ENCODE measurements at places on chromosomes 6 and 20. TPM values are rescaled to one million over a fixed set of nuclear protein-coding genes. Genes with fewer than 3 reads are reported as not detected.
A peak's percentile ranks its signal among the peaks of the same experiment; 100 is the strongest.

MYL9 gene
- not detected for polyA plus RNA-seq

PKHD1 gene
- under 0.01 TPM for polyA plus RNA-seq

CDH4 gene
- polyA plus RNA-seq, result not detected

LAMA2 gene
- polyA plus RNA-seq, result 0.92 TPM

GRCh38 chr20:3105256-3106137 is 21.0 kb upstream of the AVP start:
- no peak for DNase-seq

GRCh38 chr6:4426968-4427367 is 291.6 kb upstream of the ECI2 start:
- DNase-seq, result no peak

DNA sequence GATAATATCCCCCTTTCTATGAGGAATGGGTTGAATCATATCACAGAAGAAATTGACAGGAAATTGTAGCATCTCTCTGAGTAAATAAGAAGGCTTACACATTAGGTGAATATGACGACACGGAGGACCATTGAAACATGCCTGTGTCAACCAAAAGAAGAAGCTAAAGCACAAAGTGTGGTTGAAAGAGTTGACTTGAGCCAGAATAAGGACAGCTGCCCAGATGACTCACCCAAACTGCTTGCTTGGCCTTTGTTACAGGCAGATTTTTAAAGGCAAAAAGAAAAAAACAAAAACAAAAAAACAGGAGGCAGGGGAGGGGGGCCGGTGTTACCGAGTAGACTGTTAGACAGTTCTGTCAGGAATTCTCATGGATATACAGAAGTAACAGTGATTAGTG is 129.8 kb upstream of the EDN1 start:
- no peak for DNase-seq

- DNase-seq, result no peak
These were observed 747.6 kb downstream of the RFPL4B start for GRCh38 chr6:113094779-113095178.

DNA sequence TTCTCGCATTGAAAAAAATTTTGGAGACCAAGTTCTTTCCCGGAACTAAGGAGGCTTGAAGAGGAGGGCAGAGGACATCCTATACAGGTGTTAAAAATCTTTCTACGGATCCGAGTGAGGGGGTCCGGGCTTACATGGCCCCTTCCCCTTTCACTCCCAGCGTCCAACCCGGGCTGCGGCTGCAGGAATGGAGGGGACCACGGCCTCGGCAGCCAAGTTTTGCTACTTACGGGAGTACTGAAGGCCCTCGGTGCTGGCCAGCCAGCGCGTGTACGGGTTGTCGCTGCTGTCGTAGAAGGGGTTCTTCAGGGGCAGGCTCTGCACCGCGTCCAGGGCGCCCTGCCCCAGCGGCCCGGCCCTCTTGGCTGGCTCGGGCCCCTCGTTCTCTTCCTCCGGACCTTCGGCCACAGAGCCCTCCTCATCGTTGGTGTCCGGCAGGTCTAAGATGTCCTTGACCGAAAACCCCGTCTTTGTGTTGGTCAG is 642 bp downstream of the NKX2-2 start:
- DNase-seq, result peak; percentile 33

GRCh38 chr20:23887856-23888255 is 8.3 kb upstream of the CST5 start:
- DNase-seq, result no peak

DNA sequence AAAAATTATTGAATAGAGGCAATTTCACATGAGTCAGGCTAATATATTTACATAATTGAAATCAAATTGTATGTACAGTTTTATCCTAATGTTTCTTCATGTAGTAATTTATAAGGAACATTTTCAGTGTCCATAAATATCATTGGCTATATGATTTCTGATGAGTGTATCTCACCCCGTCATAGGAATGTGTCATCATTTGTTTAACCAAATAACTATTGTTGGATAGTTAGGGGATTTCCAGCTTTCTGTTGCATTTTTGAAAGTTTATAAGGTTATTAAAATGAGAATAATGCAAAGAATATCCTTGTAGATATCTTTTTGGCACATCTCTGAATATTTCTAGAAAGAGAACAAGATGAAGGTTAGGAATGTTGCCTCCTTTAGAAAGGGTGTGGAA is 39.0 kb downstream of the SYTL3 start:
- DNase-seq, result no peak

DNA sequence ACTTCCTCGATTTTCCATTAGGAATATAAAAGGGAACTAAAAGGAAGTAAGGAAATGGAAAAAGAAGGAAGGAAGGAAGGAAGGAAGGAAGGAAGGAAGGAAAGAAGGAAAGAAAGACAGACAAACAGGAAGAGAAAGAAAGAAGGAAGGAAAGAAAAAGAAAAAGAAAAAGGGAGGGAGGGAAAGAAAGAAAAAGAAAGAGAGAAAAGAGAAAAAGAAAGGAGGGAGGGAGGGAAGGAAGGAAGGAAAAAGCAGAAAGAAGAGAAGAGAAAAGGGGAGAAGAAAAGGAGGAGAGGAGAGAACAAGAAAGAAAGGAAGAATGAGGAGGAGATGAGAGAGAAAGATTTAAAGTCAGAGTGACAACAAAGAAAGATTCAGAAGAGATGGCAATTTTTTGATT is 724.5 kb downstream of the GRIK2 start:
- no peak for DNase-seq

- no peak for DNase-seq
These were observed 14.0 kb downstream of the UST start for GRCh38 chr6:148760568-148761526.

DNA sequence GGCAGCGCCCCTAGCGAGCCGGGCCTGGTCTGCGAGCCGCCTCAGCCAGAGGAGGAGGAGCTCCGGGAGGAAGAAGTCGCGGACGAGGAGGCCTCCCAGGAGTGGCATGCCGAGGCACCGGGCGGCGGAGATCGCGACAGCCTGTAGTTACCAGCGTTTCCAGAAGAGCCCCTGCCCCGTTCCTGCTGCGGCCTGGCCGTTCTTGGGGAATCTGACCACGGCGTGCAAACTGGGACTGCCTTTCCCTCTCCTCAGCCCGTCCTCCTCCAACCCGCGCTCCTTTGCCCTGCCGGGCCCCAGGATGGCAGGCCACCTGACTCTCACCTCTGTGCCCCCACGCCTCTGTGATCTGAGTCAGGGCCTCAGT is 802 bp downstream of the HDGFL1 start:
- DNase-seq, result no peak

- DNase-seq, result peak; percentile 82
These were observed at the start of gene FERMT1 for GRCh38 chr20:6122873-6123648. FERMT1 (minus strand) TSS chr20:6123030; CDS start chr20:6119554, 3,476 bp downstream.
